ENCODE measurements at places on chromosomes 16 and 17. TPM values are rescaled to one million over a fixed set of nuclear protein-coding genes. Genes with fewer than 3 reads are reported as not detected.

SDR42E1 gene
- 0.92 TPM for total RNA-seq

OGFOD1 gene
- total RNA-seq, result 27.1 TPM

- DNase-seq, result no peak
Observed at GRCh38 chr17:59762049-59762823, 54.8 kb downstream of the VMP1 start.

DNA sequence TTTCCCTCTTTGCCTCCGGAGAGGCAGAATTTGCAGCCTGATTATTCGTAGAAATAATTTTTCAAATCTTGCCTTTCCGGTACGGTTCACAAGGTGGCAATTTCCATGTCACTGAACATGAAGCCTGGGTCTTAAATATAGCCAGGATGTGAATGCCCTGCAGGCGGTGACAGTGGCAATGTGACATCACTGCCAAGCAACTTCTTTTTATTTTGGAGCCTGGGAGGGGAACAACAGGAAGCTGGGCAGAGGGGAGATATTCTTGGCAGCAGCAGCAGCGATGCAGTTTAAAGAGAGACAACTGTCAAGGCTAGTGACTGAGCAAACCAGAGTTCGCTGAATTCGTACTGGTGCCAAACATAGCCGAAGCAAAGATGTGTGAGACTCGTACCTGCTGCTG is 171.1 kb downstream of the SNX29 start:
- DNase-seq, result no peak

GRCh38 chr17:52233176-52233575 is 74.7 kb upstream of the CA10 start:
- no peak for DNase-seq

DNA sequence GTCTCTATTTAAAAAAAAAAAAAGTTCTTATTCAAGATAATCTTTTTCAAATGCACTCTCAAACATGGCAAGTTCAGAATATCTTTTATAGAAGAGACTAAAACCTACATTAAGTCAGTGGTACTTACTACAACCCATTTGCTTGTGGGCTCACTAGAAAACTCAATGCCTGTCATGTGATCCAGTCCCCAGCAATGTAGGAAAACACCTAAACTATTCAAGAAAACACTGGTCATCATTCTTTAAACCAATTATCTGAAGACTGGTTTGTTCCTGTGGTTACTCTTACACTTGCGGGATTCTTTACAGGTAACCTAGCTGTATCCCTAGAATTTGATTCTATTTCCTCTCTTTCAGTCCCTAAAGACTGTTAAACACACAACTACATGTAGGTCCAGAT is 19.6 kb downstream of the MED13 start:
- no peak for DNase-seq

ABCC3 gene
- total RNA-seq, result 0.37 TPM

DNA sequence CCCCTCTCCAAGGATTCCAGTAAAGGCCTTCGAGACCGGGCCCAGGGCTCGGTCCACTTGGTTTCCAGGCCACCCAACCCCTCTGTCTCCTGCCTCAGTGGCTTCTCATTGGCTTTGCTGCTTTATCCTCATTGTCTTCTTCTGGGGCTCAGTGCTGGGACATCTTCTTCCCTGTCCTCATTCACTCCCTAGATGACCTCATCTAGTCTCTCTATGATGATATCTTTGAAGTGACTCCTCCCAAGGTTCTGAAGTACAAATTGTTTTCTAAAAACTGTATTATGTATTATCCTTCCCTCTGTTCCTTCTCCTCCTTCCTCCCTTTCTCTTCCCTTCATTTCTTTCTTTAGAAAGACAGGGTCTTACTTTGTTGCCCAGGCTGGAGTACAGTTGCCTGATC is 27.1 kb upstream of the NDRG4 start:
- DNase-seq, result no peak

TP53TG3C gene
- total RNA-seq, result 0.42 TPM

PPM1E gene
- total RNA-seq, result 3.2 TPM

CCDC57 gene
- total RNA-seq, result 8.1 TPM

DNA sequence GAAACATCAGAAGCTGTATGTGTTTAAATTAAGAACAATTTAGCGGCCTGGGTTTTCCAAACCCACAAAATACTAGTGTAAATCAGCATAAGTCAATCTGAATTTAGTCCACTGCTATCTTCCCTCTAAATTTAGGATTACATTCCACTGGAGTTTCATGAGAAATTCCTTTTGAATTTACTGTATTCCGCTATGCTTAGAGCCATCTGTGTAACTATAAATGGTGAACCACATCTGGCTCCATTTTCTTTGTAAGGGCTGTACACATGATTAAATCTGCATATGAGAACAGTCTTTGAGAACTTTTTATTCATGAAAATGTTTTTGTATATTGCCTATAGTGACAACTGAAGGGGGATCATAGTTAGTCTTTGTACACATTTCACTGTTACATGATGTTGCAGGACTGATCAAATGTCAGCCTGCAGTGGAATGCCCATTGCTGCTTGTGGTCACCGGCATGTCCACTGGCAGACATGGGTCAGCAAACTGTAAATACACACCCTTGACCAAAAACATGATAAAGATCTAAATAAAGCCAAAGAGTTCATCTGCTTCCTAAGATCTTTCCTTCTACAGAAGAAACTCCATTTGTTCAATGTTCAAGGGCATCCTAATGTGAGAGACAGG is 36.8 kb downstream of the RPGRIP1L start:
- DNase-seq, result no peak

GRCh38 chr17:44794851-44795413 is 35.2 kb downstream of the GJC1 start:
- no peak for DNase-seq

DNA sequence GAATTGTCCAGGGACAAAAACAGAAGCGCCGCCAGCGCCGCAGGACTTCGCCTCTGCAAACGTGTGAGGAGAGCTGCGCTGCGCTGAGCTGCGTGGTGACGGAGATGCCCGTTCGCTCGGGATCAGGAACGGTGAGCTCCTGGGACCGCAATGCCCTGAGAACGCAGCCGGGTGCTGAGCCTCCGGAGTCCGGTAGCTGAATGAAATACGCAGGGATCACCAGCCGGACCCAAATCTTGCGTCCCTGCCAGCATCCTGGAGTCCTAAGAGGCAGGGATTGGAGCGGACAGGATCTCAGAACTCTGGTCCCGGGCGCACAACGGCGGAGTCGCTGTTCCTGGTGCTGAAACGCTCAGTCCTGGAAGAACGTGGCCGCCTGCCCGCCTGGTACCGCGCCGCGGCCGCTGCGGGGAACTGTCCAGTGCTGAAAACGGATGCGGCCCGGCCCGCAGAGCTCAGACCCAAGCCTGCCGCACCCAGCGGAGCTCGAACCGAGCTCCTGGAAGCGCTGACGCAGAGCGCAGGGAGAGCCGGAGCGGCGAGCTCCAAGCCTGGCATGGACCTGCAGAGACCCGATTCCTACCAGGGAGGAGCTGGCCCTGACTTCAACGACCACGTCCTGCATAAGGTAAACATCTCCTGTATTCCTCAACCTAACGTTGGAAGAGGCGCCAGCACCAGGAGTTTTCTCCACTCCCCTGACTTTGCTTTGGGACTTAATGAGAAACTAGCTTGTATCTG is 41.5 kb downstream of the CD300LF start:
- peak; percentile 89 for DNase-seq

GRCh38 chr16:77002644-77003043 is 188.3 kb upstream of the MON1B start:
- no peak for DNase-seq

DNA sequence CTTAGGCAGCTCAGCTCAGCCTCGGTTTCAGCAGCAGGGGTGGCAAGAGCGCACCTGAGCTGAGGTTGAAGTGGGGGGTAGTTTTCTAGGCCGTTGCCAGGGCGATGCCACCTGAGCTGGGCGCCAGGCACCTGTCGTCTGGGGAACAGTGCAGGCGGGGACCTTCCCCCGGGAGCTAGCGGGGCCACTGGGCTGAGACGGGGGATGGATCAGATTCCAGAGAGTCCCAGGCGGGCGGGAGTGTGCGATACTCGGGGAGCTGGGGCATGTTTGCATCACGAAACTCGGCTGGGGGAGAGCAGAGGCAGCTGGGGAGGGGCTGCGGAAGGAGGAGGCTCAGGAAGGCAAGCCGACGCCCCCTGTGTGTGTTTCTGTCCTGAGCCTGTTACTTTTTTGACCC is 477 bp upstream of the CLDN9 start:
- DNase-seq, result no peak

DNA sequence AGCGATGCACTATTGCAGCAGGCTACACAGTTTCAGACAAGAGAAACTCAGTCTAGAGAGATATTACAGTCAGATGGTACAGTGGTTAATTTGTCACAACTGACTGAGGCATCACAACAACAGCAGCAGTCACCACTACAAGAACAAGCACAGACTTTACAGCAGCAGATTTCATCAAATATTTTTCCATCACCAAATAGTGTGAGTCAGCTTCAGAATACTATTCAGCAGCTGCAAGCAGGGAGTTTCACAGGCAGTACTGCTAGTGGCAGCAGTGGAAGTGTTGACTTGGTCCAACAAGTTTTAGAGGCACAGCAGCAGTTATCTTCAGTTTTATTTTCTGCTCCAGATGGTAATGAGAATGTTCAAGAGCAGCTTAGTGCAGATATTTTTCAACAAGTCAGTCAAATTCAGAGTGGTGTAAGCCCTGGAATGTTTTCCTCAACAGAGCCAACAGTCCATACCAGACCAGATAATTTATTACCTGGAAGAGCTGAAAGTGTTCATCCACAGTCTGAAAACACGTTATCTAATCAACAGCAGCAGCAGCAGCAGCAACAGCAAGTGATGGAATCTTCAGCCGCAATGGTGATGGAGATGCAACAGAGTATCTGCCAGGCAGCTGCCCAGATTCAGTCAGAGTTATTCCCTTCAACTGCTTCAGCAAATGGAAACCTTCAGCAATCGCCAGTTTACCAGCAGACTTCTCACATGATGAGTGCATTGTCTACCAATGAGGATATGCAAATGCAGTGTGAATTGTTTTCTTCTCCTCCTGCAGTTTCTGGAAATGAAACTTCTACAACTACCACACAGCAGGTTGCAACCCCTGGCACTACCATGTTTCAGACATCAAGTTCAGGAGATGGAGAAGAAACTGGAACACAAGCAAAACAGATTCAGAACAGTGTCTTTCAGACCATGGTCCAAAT is 34.1 kb downstream of the NQO1 start:
- no peak for DNase-seq

DNA sequence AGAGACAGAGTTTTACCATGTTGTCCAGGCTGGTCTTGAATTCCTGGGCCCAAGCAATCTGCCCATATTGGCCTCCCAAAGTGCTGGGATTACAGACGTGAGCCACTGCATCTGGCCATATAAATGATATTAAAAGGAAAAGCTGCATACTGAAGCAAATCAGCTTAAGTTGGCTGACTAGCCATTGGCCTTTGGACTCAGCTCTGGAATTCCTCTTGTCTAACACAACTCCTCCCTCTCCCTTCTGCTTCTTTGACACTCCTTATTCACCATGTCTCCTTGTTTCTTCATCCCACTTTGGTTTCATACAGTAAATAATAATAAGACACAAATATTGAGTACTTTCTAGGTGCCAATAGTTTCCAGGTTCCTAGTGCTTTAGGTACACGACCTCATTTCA is 7.5 kb downstream of the KRT12 start:
- DNase-seq, result no peak

- DNase-seq, result no peak
Observed at GRCh38 chr17:76640550-76641380, 2.8 kb downstream of the ST6GALNAC1 start.

DNA sequence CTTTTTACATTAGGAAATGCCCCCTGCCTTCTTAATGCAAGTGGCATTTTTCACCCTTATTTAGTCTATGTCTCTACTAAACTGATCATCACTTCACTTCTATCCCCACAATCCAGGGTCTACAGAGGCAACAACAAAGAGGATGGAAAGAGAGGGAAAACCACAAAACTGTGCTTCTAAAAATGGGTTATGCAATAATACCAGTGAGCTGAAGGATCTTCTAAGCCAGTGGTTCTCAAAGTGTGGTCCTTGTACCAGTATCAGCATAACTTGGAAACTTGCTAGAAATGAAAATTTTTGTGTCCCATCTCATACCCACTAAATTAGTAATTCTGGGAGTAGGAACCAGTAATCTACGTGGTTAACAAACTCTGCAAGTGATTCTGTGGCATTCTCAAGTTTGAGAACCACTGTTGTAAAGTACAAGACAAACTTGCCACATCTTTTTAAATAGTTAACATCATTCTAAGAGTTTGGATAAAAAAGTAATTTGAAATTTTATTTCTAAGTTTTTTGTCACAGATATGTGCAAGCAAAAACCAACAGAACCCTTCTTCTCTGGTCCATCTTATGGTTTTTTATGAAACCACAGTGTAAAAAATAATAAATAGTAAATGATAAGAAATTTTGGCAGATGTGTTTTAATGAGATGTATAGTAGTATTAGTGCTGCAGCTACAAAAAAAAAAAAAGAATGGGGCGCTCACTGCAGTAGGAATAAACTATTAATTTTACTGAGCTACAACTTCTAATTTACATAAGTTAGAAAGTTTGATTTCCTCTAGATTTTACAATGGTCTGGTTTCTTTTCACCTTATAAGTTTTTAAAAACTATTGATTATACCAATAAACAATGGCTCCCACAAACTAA is 16.2 kb downstream of the CDC27 start:
- no peak for DNase-seq

TSR1 gene
- 23.3 TPM for total RNA-seq

GRCh38 chr17:66734186-66734943 is 100.6 kb upstream of the CACNG5 start:
- no peak for DNase-seq

- DNase-seq, result no peak
Observed at GRCh38 chr17:82043507-82043906, 6.0 kb upstream of the DCXR start.
